ENCODE measurements at places on chromosomes 5 and 9.

GRCh38 chr5:135989686-135990085 lies 34.9 kb upstream of the LECT2 start:
- no peak for DNase-seq

- DNase-seq: peak; percentile 90
Observed at GRCh38 chr5:96344678-96345577, 88.1 kb downstream of the PCSK1 start.

DNA sequence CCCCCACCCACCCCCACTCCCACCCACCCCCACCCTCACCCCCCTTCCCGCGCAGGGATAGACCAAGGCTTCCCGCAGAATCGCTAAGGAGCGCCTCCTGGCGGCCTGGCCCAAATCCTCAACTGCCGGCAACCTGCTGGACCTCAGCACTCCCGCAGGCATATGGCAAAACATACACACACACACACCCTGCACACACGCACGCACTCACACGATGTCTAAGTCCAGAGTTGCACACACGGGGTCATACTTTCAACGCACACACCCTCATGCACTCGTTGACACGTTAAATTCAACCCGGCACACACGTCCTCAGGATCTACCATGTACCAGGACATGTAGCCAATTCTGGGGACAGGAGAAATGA lies 1.7 kb downstream of the CPLX2 start:
- DNase-seq: peak; percentile 87

DNA sequence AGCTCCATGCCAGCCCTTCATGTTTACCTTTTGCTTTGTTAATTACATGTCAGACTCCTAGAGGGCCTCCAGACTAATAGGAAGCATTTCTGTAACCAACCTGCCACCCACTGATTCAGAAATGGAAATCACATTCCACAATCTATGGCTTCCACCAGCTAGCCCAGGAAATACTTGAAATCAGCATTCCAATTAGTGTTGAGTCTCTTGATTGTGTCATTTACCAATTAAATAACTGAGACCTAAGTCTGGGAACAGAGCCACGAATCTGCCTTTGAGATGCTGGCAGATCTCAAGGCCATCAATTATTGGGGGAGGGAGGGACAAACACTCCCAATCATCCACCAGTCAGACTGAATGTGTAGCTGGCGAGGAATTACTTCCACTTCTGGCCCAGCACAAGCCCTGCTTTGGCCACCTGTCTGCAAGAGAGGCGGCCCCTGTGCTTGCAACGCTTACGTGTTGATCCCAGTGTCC lies 27.4 kb upstream of the SAP30L start:
- peak; percentile 47 for DNase-seq

- no peak for DNase-seq
Observed at GRCh38 chr5:96743805-96744204, 63.9 kb downstream of the ERAP1 start.

GRCh38 chr5:74326571-74327338 lies 313.8 kb downstream of the ENC1 start:
- no peak for DNase-seq

DNA sequence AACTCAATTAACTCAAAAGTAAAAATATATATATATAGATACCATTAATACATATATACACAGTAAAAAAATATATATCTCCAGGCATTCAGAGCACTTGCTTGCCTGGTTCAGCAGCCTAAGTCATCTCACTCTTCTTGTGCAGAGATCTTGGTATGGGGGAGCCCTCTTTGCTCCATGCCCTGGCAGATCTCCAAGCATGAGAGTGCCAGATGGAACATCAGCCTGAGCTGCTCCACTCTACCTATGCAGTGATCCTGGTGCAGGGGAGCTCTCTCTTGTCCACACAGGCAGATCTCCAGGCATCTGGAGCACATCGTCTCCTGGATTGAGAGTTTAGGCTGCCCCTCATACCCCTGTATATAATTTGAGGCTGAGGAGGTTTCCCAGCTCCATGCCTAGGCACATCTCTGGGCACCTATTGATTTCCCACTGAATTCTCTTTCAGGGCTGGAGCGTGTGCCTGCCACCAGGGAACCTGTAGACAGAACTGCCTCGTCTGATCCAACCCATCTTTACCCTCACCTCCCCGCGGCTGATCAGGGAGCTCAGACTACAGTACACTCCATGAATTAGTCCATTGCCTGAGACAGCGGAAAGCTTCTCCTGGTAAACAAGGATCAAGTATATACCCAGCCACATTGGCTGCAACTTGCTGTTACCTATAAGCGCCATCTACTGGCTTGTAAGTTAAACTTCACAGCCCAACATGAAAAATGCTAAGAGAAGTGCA lies 342.4 kb upstream of the GRIA1 start:
- DNase-seq: peak; percentile 30

GRCh38 chr5:40074826-40075225 lies 604.9 kb upstream of the PTGER4 start:
- no peak for DNase-seq

DNA sequence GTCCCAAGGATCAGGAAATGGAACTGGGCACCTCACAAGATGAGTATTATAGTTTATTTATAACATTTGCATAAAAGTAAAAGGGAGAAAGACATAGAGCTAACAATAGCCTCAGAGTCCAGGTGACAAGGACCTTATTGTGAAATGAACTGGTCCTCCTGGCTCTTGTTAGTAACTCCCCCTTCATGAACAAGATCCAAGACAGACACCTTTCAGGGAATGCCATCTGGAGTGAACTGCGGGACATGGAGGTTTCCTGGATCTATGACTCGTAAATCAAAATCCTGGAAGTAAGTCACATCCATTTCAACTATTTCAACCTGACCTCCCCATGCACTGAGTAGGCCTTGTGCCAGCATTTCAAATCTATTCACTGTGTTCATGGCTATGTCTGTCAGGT lies 129.5 kb upstream of the GAS1 start:
- peak; percentile 22 for DNase-seq

DNA sequence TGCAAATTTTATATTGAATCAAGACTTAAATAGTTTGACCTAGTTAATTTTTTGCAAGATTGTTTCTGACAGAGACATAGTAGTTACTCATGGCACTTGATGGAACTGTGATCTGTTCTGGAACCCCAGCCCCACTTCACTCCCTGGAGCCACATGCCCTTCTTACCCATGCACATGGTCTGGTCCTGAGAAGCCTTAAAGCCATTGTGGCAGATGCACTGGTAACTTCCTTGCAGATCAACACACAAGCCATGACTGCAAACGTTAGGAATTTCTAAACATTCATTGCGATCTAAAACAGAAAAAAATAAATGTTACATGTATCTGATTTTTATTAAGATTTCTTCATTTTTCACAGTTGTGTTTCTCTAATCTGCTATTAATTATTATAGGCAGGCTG lies 221.2 kb downstream of the SLC12A2 start:
- DNase-seq: no peak

- no peak for DNase-seq
Observed at GRCh38 chr5:124704594-124705284, 41.7 kb downstream of the ZNF608 start.

DNA sequence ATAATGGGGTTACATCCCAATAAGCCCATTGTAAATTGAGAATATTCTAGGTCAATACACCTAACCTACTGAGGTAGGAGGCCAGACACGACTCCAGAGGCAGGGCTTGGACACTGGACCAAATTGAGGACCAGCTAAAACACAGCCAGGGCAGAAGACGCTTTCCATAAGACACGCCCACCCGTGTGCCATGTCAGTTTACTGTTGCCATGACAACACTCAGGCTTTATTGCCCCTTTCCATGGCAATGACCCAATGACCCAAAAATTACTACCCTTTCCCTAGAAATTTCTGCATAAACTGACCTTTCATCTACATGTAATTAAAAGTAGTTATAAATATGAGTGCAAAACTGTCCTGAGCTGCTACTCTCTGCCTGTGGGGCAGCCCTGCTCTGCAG lies 31.5 kb downstream of the SLC22A4 start:
- no peak for DNase-seq

- DNase-seq: peak; percentile 38
Observed at GRCh38 chr5:138716456-138716924, 36.7 kb upstream of the CTNNA1 start.

DNA sequence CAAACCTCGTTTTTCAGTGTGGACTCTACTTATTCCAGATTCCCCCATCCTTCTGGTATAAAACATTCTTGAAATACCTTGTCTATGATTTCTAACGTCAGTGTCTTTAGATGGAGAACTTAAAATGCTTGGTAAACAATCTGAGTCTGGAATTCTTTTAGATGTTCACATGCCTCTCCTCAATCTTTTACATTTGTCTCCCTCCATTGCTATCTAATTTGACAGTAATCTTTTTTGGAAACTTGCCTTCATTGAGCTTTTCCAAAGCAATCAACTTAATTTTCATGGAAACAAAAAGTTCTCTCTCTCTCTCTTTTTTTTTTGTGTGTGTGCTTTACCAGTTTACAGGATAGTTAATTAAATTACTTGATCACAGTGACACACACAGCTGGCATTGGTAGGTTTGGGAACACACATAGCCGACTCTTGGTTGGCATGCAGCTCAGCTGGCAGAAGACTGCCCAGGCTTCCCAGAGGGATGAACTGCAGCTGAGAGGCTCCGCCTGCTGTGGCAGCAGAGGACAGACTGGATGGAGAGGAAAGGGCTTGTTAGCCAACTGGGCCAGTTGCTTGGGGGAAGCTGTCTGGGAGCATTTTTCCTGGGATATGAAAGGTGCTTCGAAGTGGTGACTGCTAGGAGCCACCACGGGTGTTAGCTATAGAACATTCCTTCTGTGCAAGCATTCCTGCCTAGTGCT lies 271.3 kb downstream of the ZSWIM6 start:
- DNase-seq: peak; percentile 71

DNA sequence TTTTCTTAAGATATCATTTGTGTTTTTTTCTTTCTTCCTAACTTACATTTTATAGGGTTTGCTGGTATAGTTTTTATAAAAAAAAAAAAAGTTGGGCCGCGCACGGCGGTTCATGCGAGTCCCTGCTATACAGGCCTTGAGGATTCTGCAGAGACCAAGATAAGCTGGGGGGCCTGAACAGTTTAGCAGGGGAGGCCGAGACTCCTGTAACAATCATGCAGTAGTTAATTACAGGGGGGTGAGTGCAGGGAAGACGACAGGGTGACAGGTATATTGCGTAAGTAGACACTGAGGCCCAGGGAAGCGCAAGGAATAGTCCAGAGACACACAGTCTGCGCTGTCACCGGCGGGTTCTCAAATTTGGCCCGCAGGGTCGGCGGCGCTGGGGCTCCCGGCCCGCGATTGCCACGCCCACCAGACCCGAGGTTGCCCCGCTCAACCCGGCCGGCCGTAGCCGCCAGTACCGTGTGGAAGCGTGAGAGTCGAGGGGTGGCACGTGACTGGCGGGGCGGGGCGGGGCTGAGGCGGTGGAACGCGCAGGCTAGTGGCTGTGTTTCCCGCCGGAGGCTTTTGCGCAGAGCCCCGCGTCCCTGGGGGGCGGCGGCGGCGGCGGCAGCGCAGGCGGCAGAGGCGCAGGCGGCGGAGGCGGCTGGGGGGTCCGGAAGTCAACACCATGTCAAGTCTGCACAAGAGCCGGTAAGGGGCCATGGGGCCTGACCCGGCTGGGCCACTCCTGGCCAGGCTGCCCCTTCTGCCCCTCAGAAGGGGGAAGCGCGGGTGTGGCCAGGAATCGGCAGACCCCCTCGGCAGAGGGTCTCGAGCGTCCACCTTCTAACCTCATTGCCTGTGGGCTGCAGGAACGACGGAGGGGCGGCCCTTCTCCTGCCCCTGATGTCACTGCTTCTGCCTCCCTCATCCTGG lies at the start of gene TBC1D13:
Gene TBC1D13, plus strand, starts transcription at position 573 of the 921 bp plus-strand sequence. Its CDS starts 101 bp downstream, at position 674.
- peak; percentile 86 for DNase-seq

DNA sequence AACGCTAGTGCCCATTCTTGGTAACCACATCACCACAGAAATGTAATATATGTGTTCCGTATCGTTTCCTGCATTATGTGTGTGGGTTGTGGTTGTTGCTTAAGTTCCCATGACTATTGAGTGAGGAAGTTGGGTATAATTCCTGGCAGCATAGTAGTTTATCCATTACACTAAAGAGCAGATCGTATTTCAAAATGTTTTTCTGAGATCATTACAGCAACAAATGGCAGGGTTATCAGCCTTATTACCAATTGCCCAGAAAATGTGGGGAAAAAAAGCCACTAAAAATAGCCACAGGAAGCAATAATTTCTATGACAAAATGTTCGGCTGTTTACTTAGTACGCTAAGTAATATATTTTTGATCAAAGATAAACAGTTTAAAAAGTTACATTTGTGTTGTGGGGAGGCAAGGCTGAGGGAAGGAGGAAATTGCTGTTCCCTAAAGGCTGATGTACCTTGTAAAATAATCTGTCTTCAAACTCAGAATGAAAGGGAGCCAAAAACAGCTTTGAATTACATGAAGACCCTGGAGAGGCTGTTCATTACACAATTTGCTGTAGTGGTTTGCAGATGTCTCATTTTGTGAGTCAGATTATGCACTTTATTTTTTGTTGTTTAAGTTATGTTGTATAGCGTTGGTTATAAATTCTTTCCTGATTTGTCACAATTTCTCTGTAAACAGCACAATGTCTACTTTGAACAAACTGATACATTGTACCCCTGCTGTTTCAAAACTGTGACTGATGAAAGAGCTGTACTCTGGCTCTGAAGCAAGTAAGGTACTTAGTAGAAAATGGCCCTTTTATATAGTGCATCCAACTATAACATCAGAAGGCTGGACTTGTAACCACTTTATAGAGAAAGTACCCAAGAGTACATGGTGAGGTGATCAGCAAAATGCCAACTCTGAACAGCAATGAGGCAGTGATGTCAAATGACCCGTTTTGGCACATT lies 1028.5 kb downstream of the NR2F1-AS1 start:
- no peak for DNase-seq

- no peak for DNase-seq
Observed at GRCh38 chr5:158701406-158702177, 398.1 kb downstream of the EBF1 start.

GRCh38 chr9:127185181-127185580 lies 62.7 kb upstream of the ANGPTL2 start:
- DNase-seq: no peak

DNA sequence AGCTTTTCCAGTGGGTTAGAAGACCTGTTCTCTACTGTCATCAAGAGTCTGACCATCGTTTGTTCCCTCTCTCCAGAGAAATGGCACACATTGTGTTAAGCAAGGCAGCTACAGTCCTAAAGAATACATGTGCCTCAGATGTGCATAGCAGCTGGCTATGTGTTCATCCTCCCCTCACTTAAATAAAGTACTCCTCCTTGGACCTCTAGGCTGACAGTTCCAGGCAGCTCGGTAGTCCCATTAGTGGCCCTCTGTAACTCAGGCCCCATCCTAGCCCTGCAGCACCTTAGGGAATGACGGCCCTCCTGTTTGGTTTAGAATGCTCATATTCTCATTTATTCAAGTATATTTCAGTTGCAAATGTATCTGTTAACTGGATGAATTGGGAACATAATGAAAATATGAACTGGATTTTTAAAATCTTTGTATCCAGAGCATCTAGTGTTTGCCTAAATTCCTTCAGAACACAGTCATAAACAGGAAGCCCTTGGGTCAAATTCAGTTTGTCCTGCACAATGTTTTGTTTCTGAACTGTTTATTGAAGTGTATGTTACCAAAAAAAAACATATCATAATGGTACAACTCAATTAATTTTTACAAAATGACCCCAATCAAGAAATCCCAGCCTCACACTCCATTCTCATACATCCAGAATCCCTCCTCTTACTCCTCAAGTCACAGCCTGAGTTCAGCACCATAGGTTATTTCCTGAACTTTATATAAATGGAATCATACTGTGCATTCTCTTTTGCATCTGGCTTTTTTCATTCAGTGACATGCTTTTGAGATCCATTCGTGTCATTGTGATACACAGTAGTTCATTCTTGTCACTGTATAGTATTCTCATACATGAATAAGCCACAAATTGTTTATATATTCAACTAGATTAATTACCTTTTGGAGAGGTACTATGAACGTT lies 1.6 kb upstream of the ASPN start:
- DNase-seq: no peak

- no peak for DNase-seq
Observed at GRCh38 chr5:133527311-133527710, 85.0 kb downstream of the FSTL4 start.

GRCh38 chr9:1917396-1917935 lies 97.7 kb upstream of the SMARCA2 start:
- DNase-seq: peak; percentile 61

All from brain (organoid and tissue), 16 donors.